ENCODE measurements at places on chromosomes 6 and 20.

DNA sequence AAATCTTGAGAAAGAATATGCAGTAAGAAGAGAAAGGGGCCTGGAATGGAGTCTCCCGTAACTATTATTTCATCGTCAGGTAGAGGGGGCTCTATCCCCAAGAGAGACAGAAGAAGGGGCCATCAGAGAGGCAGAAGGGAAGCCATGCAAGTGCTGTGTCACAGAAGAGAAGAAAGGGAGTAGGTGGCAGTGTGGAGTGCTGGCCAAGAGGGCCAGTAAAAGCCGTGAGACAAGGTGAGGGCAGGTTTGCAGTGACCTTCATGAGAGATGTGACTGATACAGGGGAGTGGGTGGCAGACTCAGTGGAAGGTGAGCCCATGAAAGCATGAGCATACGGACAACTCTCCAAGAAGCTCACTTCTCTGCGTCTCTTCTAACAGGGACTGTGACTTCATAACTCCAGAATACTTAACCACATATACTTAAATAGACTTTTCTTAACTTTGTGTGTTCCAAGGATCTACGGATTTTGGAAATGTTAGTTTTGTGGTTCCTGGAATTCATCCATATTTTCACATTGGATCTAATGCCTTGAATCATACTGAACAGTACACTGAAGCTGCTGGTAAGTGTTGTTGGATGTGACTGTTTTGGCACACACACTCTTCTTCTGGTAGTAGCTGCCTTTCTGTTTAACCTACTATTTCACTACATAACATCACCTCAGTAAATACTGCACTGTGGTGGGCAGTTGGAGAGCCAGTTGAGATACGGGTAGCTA, 15.6 kb downstream of the PM20D2 start:
- no peak for DNase-seq

GRCh38 chr6:134446218-134446848, 128.4 kb upstream of the SGK1 start:
- no peak for DNase-seq

DNA sequence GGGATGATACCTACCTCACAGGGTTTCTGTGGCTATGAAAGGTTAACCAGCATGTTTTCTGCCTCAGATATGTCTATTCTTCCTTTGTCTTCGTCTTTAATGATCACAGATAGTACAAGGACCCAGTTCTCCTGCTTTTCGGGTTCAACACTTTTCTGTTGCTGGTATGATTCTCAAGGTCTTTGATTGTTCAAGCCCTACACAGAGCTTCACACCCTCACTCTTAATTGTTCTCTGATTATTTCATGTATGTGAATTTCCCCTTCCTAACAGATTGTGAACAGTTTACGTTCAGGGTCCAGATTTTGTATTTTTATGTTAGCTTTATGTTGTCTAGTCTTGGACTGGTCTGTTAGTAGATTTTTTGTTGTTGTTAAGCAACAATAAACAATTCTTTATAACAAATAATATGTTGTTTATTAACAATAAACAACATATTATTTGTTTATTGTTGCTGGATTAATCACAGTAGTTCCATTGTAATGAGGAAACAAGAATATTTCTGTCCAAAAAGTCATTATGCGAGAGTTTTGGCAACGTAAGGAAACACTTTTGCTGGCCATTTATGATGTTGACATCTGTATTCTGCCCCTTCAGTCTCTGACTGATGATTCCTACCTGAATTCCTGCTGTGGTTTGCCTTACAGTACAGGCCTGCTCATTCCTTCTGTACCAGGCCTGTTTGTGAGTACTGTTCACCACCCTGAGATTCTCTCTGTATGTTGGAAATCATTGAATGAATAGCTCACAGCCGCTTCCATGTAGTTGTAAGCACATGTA, 27.2 kb upstream of the TULP4 start:
- DNase-seq = no peak

DNA sequence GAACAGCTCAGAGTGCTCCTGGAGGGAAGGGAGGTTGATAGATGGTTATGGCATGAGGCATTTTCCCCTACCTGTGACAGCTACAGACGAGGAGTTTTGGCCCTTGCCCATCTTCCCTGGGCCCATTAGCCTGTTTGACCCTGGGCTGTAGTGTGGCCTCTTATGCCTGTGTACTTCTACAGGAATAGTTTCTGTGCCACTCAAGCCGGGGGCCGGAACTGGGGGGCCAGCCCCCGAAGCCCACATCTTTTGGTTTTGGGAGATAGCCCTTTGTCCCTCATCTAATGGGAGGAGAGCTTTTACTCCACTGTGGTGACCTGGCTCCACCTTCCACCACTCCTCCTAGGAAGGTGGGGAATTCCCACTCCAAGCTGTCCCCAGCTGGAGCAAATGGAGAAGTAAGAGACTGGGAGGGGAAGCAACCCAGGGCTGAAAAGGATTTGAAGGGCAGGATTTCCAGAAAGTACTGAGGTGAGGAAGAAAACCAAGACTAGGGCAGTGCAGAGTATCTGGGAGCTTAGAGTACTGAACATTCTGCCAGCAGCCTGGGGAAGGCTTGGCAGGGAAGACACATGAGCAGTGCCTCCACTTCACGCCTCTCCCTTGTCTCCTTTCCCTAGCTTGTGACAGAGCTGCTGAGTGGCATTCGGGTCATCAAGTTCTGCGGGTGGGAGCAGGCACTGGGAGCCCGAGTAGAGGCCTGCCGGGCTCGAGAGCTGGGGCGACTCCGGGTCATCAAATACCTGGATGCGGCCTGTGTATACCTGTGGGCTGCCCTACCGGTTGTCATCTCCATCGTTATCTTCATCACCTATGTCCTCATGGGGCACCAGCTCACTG, 6.9 kb downstream of the ABCC10 start:
- DNase-seq = no peak

Data from hematopoietic multipotent progenitor cell treated with erythropoietin and hydrocortisone succinate and interleukin-3 and kit ligand, for 8 days (in vitro differentiated cells).